ENCODE measurements at places on chromosomes 7 and 10. TPM values are rescaled to one million over a fixed set of nuclear protein-coding genes. Genes with fewer than 3 reads are reported as not detected.

SEC61G gene
- 90.7 TPM for total RNA-seq

DNA sequence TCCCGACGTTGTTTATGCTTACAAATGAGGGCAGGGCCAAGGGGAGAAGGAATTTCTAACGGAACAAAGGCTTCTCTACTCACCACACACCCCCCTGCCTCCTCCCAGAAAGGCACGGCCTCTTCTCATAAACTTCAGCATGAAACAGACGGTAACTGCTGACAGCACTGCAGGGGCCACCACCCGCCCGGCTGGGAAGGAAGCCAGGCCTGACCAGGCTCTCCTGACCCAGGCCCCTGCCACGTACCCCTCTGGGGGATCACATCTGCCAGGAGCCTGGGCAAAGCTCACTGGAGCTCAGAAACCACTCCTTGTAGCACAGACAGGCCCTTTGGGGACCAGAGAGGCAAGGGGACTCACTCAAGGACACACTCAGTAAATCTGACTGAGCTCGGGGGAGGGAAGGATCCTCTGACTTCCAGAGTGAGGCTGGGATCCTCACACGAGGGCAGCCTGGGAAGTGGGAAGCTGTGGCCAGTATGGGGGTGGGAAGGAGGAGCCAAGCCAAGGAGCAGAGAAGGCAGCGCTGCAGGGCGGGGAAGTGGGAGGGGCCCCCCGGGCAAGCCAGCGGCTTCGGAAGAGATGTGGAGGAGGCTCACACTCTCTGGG, 46.1 kb downstream of the ZCCHC24 start:
- peak; percentile 93 for DNase-seq

DNA sequence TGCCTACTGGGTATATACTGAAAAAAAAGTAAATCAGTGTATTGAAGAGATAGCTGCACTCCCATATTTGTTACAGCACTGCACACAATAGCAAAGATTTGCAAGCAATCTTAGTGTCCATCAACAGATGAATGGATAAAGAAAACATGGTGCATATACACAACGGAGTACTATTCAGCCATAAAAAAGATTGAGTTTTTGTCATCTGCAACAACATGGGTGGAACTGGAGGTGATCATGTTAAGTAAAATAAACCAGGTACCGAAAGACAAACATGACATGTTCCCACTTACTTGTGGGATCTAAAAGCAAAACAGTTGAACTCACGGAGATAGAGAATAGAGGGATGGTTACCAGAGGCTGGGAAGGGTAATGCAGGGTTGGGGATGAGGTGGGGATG, 34.2 kb upstream of the FAM171A1 start:
- DNase-seq = no peak

C10orf53 gene
- not detected for total RNA-seq

DNA sequence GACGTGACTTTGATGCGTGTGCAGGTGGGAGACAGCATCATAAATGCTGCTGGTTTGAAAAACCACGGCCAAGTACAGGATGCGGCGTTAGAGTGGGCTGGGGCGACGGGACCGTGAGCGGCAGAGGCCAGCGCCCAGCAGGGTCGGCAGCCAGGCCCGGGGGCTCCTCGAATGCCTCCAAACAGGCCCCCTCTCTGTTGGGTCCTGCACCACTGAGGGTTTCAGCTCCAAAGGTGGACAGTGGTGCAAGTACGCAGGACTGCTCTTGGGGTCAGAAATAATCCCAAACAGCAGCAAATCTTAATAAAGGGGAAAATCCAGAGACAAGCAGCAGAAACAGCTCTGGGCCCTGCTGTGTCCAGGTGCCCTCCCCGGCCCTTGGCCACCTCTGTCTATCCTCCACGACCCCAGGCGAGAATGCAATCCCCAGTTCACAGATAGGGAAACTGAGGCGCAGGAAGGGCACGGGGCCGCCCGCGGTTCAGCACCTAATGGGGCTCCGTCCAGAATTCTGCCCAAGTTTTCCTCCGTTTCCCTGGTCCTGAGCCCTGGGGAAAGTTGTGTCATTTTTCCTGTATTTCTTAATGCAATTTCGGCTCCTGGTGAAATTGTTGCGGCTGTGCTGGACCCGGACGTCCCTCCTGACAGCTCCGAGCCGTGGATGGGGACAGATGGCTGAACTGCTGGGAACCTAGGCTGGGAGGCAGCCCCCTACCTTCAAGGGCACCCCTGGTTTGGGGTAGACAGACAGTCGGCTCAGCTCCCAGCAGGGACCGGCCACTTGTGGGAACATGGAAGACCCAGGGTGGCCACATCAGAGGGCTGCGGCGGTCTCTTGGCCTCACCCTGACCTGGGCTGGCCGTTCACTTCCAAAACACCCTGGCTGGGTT, 97.4 kb downstream of the FOXL3 start:
- no peak for DNase-seq

DNA sequence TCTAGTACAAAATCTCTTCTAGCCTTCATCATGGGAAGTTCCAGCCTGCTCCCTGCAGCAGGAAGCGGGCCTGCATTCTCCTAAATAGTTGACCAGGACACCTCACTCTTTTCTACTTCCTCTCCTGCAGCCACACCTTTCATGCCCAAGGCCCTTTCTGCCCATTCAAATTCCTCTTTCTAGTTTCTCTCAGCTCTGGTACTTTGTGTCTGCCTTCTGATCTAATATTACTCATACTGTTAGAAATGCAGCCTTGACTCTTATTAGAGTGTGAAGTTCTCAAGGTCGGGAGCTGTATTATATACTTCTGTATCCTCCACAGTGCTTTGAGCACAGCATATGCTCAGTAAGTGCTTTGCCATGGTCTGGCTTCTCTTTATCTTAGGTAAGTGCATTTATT, 103.1 kb downstream of the PRKCQ start:
- DNase-seq = no peak

- DNase-seq = no peak
These were observed 66.2 kb upstream of the SRPK2 start for GRCh38 chr7:105454921-105455320.

DNA sequence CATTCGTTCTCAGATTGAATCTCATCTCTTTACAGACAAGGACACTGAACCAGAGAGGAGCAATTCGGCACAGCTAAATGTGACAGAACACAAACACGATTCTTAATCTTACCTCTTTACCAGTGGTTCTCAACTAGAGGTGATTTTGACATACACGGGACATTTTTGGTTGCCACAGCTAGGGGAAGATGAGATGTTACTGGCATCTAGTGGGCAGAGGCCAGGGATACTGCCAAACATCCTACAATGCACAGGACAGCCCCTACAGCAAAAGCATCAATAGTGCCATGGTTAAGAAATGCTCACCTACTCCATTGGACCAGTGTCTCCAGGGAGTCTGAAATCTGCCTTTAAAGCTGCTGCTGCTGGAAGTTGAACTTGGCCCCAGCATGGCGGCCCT, 27.3 kb downstream of the PDE1C start:
- no peak for DNase-seq

Data from right cardiac atrium (tissue), 5 donors.